ENCODE measurements at places on chromosomes 1 and 21. TPM values are rescaled to one million over a fixed set of nuclear protein-coding genes. Genes with fewer than 3 reads are reported as not detected.

The NR1I3 gene
- total RNA-seq = not detected

The NUP133 gene
- total RNA-seq = 23.2 TPM

The TFAP2E gene
- total RNA-seq = 0.54 TPM

The CA6 gene
- not detected for total RNA-seq

The KLHDC9 gene
- 1.5 TPM for total RNA-seq

The LCE1F gene
- not detected for total RNA-seq

The DCDC2B gene
- total RNA-seq = not detected

The ETS2 gene
- 103 TPM for total RNA-seq

The TMEM125 gene
- total RNA-seq = not detected

The RAP1A gene
- 29.8 TPM for total RNA-seq

The WNT3A gene
- total RNA-seq = 0.05 TPM

The UBE2G2 gene
- 33.3 TPM for total RNA-seq

The KCNC4 gene
- 2.0 TPM for total RNA-seq

The COX20 gene
- total RNA-seq = 47.1 TPM

The ERG gene
- 0.09 TPM for total RNA-seq

The CDK18 gene
- total RNA-seq = 0.97 TPM

The ATAD3C gene
- total RNA-seq = not detected

The OR2T11 gene
- not detected for total RNA-seq

The TMEM9 gene
- 68.3 TPM for total RNA-seq

The RIIAD1 gene
- total RNA-seq = not detected

The SMPDL3B gene
- 1.5 TPM for total RNA-seq

The UBL4B gene
- not detected for total RNA-seq

The FAM110D gene
- total RNA-seq = not detected
